ELF-1 (cell line): ENCODE measurements at places on chromosomes 16 and 17.
A peak's percentile ranks its signal among the peaks of the same experiment; 100 is the strongest.

GRCh38 chr17:57956291-57957119, 1.3 kb upstream of the CUEDC1 start:
- peak; percentile 34 for DNase-seq

GRCh38 chr16:67883872-67884261, 818 bp upstream of the NRN1L start:
- DNase-seq: peak; percentile 86

GRCh38 chr17:48663134-48663924, 37.2 kb upstream of the HOXB9 start:
- DNase-seq: no peak

DNA sequence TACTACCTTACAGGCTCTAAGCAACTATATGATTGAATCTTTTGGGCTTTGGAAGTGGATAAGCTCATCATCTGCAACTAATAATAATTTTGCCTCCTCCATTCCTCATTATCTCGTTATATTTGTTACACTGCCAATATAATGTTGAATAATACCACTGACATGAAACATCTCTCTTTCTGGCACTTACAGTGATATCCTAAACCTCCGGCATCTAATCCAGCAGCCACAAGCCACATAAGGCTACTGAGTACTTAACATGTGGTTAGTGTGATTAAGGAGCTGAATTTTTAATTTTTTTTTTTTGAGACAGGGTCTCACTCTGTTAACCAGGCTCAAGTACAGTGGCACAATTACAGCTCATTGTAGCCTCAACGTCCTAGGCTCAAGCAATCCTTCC, 9.6 kb downstream of the CDC42EP4 start:
- DNase-seq: no peak

DNA sequence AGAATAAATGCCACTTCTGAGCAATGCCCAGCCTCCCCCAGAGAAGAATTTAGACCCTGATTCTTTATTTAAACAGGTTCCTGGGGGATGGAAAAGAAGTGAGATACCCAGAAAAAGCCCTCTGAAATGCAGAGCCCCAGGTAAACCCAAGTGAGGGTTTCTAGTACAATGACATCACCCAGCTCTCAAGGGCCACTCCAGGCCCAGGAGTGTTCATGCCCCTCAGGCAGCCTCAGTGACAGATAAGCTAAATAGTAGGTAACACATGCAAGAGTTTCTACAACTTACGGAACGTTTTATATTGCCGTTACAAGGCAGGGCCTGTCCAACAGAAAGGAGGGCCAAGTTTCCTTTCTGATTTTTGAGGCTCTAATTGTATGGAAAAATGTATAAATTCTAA, 683.7 kb upstream of the SALL1 start:
- no peak for DNase-seq

GRCh38 chr16:89138843-89139520, 32.6 kb upstream of the CDH15 start:
- no peak for DNase-seq

- DNase-seq: no peak
Observed at GRCh38 chr16:29009050-29009837, 24.4 kb downstream of the LAT start.

GRCh38 chr17:4504188-4504587, 5.5 kb downstream of the SPNS2 start:
- no peak for DNase-seq

- no peak for DNase-seq
Observed at GRCh38 chr17:72622661-72623433, 469.6 kb downstream of the SLC39A11 start.

DNA sequence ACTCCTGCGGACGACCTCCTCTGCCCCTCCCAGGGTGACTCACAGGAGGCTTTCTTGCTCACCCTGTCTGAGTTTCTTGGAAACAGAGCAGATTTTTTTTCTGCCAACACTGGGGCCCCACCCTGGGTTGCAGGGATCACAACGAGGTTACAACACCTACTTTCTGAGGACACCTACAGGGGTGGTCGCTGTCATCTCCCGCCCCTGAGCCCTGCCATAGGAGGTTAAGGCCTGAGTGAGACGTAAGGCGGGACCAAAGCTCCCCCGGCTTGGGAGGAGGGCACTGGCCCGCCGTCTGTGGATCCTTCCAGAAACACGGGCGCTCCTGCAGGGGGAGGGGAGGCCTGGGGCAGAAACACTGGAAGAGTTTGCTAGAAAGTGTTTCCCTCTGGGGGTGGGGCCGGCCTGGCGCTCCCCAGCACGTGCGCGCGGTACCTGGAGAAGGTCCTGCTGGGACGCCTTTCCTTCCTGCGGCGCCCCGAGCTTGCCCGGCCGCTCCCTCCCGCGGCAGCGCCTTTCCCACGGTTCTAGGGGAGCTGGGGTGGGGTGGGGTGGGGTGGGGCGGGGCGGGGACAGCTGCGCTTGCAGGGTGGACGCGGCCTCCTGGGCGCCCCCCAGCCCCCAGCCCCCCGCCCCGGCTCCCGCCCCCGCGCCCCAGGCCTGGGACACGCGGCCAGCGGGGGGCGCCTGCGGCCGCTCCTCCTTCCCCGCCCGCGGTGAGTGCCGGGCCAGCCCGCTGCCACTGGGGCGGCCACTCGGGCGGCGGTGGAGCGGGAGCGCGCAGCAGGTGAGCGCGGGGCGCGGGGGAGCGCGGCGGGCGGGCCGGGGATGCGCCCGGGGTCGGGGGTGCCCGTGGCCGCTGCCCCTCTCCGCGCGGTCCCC, 20.7 kb upstream of the ADCY7 start:
- DNase-seq: peak; percentile 45

DNA sequence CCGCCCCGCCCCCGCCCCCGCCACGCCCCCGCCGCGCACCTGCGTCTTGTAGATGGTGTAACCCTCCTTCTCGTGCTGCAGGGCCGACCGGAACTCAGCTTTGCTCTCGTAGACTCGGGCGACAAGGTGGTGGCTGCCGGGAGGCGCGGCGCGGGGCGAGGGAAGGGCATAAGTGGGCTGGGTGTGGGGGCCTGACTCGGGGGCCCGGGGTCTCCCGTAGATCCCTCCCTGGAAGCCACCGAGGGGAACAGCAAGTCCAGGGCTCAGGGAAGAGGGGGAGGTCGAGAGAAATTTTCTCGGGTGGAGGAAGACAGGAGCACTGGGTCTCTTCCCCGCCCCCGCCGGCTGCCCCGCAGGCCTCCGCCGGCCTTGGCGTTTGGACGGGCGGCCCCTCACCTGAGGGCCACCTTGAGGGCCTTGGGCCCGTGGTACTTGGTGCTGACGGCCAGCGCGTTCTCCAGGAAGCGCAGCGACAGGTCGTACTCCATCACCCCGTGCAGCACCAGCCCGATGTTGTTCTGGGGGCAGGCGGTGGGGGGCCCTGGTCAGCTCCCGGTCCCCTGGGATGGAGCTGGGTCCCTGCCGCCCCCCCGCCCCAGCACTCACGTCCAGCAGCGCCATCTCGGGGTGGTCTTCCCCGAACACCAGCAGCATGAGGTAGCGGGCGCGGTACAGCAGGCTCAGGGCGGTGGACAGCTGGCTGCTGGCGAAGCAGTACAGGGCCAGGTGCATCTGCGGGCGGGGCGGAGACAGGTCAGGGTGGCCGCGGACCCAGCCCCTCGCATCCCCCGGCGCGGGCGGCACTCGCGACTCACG, 19.4 kb downstream of the CLUH start:
- DNase-seq: no peak

DNA sequence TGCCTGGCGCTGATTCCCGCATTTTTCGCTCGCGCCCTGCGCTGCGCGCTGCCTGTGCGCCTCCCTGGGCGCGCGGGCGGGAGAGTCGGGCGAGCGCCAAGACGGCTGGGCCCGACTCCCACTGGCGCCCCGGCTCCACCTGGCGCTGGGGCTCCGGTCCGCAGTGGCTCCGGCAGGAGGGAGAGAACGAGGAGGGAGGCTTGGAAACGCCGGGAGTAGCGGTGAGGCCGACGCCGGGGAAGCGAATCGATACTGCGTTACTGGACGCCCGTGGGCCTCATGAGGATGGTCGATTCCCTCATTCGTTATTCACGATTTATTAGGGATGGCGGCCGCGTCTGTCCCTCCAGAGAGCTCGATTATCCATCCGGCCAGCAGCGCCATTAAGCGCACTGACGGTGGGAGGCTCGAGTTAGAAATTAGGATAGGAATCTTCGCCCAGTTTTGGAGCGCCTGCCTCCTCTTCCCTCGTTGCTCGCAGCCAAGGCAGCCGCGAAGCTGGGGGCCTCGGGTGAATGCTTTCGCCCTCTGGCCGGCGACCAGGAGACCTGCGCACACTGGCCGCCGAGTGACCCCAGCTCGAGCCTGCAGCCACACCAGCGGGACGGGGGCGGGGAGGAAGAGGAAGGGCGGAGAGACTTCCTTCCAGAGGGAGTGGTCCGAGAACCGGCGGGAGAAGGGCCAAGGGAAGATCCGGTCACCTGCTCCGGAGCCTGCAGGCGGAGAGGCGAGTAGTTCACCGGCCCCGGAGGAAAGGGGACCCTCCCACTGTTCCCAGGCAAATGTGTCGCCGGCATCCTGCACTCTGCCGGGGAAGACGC, 1.3 kb upstream of the PCGF2 start:
- peak; percentile 92 for DNase-seq

DNA sequence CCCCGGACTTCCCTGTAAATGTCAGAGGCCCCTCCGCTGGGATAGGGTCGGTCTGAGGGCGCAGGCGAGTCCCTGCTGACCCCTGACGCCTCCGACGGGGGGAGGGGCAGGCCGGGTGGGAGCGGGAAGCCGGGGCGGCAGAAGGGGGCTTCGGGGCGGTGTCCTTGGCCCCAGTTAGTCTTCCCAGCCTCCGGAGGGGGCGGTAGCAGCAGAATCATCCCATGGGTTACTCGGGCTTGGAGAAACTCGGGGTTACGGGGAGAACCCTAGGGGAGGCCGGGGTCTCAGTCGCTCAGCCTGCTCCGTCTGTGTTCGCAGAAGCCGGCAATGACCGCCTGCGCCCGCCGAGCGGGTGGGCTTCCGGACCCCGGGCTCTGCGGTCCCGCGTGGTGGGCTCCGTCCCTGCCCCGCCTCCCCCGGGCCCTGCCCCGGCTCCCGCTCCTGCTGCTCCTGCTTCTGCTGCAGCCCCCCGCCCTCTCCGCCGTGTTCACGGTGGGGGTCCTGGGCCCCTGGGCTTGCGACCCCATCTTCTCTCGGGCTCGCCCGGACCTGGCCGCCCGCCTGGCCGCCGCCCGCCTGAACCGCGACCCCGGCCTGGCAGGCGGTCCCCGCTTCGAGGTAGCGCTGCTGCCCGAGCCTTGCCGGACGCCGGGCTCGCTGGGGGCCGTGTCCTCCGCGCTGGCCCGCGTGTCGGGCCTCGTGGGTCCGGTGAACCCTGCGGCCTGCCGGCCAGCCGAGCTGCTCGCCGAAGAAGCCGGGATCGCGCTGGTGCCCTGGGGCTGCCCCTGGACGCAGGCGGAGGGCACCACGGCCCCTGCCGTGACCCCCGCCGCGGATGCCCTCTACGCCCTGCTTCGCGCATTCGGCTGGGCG, 542 bp downstream of the GUCY2D start:
- DNase-seq: no peak

- no peak for DNase-seq
Observed at GRCh38 chr16:89152831-89153700, 18.5 kb upstream of the CDH15 start.

DNA sequence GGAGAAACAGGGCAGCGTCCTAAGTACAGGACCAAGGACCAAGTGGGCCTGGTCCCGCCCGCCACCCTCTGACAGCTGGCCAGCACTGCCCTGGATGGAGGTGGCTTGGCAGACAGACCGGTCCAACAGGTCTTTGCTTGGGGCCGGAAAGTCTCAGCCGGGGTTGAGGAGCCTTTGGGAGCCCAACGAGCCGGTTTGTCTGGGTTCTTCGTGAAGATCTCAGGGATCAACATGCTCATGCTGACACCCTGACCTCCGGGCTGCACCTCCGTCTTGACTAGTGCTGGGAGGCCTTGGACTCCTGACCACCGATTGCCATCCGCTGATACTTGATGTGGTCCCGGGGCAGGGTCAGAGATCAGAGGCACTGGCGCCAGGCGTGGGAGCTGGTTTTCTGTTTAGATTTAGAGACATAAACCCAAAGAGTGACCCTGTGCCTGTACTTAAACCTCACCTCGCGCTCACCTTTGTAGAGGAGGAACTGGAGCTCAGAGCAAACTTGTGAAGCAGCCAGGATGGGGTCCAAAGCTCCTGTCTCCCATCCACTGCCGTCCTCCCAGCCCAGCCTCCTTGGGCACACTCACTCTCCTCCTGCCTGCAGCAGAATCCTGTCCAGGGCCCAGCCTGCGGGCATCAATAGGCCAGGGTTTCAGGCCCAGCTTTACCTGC, 92.1 kb upstream of the GSE1 start:
- peak; percentile 88 for DNase-seq

- DNase-seq: no peak
Observed at GRCh38 chr17:29722411-29723198, 99.9 kb upstream of the CORO6 start.

DNA sequence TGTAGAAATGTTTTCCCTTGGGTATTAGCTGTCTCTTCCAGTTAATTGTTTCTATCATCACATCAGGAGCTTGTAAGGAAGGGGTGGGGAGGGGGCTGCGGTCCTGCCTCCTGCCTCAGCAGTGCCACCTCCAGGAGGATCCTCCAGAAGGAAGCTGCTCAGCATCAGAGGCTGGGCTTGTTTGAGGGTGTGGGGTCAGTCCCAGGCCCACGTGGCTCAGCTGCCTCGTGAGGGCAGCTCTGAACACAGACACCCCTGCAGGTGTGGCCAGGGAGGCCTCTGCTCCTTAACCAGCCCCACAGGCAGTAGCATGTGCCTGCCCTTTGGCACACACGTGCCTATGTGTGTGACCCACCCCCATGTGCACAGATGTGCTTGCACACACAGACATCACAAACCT, 46.3 kb downstream of the MRM1 start:
- peak; percentile 54 for DNase-seq

DNA sequence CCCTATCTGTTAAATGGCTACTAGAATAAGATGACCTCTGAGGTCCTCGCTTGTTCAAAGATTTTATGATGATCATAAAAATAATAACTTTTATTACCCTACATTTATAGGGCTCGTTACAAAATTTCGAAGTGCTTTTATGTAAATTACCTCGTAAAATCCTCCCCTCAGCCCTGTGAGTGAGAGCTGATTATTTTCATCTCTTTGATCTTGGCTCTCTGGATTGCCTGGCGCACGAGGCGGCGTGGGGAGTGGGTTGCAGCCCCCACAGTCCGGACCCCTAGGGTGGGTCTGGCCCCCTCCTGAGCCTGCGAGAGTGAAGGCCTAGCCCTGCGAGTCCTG, 1.6 kb downstream of the SDK2 start:
- no peak for DNase-seq

DNA sequence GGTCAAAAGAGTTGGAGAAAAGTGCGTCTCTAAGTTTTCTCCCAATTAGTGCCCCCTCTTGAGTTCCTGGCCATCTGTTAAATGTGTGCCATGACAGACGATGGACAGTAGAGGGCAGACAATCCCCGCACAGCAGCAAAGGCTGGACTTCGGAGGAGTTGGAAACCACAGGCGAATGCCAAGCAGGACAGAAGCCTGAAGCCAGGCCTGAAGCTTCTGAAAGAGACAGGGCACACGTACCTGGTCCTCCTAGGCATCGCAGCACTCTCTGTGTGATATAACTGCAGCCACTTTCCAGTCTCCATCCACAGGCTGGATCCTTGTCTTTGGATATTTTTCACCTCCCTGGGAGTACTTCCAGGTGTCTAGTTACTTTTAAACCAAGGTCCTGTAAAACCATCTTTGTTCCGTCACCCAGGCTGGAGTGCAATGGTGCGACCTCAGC, 14.5 kb downstream of the C17orf100 start:
- DNase-seq: peak; percentile 85
